ENCODE measurements at places on chromosomes 2 and 18.
A peak's percentile ranks its signal among the peaks of the same experiment; 100 is the strongest.

- DNase-seq: no peak
Measured at GRCh38 chr2:196174404-196174803, 3.0 kb upstream of the STK17B start.

GRCh38 chr2:238938401-238939055 lies 90.6 kb downstream of the TWIST2 start:
- peak; percentile 3 for DNase-seq

GRCh38 chr18:24913507-24914170 lies 438.3 kb downstream of the ZNF521 start:
- DNase-seq: no peak

DNA sequence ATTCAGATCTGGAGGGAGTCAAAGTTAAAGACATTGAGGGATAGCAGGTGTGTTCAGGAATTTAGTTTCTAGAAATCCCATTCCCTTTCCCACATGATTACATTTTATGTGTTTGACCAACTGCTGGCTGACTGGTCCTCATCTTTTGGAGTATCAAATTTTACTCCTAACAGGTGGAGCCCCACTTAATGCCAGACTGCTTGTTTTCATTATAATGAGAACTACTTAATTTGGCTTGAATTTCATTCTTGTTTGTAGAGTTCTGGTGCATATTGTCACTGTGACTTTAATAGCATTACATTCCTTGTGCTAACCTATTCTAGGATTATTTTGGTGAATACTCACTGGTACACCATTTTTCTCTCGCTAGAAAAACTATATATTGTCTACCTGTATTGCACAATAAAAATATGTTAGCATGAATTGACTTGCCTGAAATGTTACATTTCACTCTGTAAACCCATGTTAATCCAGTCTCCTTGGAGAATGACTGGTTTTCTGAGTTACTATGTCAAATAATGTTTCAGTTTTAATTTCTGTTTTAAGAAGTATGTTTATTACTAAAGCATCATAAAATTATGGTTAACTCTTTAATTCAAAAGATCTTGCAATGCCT lies 98.2 kb downstream of the TANC1 start:
- DNase-seq: no peak

DNA sequence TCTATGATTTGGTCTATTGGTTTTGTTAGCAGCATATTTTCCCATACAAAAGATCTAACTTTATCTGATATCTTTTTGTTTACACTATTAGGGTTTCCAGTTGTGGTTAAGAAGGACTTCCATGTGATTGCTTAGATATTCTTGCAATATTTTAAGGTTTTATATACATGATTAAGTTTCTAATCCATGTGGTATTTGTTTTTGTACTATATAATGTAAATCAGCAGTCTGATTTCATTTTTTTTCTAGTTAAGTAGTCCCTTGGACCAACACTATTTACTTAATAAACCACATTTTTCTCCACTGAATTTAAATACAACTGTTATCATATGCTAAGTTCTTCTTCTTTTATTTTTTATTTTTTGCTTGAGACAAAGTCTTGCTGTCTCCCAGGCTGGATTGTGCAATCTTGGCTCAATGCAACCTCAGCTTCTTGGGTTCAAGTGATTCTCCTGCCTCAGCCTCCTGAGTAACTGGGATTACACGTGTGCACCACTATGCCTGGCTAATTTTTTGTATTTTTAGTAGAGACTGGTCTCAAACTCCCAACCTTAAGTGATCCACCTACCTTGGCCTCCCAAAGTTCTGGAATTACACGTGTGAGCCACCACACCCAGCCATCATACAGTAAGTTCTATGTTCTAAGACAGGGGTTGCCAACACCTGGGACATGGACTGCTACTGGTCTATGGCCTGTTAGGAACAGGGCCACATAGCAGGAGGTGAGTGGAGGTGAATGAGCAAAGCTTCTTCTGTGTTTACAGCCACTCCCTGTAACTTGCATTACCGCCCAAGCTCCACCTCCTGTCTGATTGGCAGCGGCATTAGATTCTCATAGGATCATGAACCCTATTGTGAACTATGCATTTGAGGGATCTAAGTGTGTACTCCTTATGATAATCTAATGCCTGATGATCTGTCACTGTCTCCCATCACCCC lies 58.5 kb upstream of the RAB27B start:
- no peak for DNase-seq

DNA sequence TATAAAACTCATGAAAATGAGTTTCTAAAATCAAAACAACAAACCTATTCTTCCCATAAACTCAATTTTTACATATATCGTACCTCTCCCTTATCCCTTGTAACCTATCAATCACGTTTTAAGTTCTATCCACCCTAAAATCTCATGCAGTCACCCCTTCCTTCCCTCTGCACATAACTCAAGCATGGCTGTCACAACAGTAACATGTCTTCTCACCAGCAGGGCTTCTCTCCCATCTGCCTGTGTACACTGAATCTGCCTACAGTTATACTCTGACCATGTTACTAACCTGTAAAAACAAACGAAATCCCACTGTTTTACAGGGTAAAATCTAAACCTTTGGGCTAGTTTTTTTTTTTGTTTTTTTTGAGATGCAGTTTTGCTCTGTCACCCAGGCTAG lies 68.2 kb downstream of the MAP4K3 start:
- no peak for DNase-seq

Data from activated CD4-positive, alpha-beta memory T cell treated with anti-CD3 and anti-CD28 coated beads, Interleukin-2, amount 10 ng/mL, durations not matched to agents 7 days and 5 days (primary cell).